Caco-2 (cell line): ENCODE measurements at places on chromosomes 3 and 15. TPM values are rescaled to one million over a fixed set of nuclear protein-coding genes. Genes with fewer than 3 reads are reported as not detected.

ACKR2 gene
- 3.5 and 4.1 TPM in 2 replicates for total RNA-seq

MCTP2 gene
- total RNA-seq: 9.9 and 10.9 TPM in 2 replicates

WNT5A gene
- total RNA-seq: 8.8 and 8.9 TPM in 2 replicates

CEP19 gene
- 1.6 and 1.7 TPM in 2 replicates for total RNA-seq

HES1 gene
- 123 and 128 TPM in 2 replicates for total RNA-seq

CKMT1A gene
- total RNA-seq: 1.5 and 3.0 TPM in 2 replicates

TMEM108 gene
- total RNA-seq: not detected in 2 replicates

MYNN gene
- 9.8 and 10.6 TPM in 2 replicates for total RNA-seq

STRIT1 gene
- not detected in 2 replicates for total RNA-seq

FANCD2OS gene
- not detected in 2 replicates for total RNA-seq

CHL1 gene
- not detected in 2 replicates for total RNA-seq

IL17RC gene
- 8.5 and 11.3 TPM in 2 replicates for total RNA-seq

C3orf49 gene
- total RNA-seq: not detected in 2 replicates

- peak; percentile 46 for DNase-seq
Measured at GRCh38 chr3:72628065-72628464, 220.2 kb downstream of the SHQ1 start.

- DNase-seq: no peak
Measured at GRCh38 chr15:74423431-74424257, 10.1 kb downstream of the SEMA7A start.

DNA sequence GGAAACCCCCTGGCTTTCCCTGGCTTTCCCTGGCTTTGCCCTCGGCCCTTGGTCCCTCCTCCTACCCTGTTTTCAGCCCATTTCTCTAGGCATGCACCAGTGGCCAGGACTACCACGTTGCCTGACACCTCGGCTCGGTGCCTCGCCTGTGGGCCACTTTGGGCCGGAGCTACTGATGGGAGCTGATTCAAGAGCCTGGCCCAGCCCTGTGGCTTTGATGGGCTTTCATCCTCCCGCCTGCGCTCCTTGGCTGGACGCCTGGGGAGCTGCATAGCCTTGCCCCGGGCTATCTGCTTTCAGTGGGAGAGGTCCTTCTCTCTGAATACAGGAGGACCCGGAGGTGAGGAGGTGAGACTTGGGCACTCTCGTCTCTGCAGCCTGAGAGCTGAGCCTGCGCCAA lies 192.7 kb upstream of the HES1 start:
- no peak for DNase-seq

- no peak for DNase-seq
Measured at GRCh38 chr15:59532770-59533379, 78.7 kb upstream of the GCNT3 start.

DNA sequence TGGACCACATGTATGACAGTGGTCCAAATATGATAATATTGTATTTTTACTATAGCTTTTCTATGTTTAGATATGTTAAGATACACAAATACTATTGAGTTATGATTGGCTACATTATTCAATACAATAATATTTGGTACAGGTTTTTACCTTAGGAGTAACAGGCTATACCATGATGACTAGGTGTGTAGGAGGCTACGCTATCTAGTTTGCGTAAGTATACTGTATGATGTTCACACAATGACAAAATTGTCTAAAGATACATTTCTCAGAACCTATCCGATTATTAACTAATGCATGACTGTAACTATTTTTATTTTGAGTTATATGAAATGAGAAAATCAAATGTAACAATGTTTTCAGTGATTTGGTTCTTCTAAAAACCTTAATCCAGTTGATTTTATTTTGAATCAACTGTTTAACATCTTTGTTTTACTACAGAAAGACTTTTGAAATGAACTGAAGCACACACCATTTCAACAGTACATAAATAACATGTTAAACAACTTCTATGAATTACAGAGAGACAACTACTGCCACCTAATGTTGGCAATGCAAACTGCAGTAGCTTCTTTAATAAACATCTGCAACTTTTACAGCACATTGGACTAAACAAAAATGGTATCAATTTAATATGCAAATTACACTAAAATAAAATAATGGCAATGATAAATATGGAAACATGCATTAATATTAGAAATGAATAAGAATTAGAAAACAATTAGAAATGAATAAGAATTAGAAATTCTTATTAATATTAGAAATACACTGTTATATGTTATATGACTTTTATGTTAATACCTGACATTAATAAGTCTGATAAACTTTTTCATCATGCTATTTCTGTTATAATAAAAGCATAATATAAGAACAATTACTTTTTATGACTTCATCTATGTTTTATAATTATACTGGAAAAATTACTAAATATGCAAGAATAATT lies 255.7 kb downstream of the MBNL1 start:
- peak; percentile 42 for DNase-seq

DNA sequence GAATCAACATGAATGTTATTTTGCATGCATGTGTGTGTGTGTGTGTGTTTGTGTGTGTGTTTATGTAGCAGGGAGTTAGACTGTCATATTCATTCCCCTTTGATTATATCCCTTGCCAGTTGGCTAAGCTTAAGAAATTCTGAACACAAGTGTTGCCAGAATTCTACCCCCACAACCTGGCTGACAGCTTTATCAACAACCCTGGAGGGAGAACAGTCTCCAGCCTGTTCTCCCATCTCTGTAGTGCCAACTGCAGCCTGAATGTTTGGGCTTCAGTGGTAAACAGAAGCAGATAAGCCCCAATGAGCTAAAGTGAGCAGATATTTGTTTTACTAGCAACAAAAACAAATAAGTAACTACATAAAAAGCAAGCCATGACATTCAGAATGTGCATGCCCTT lies 162.6 kb upstream of the ABI3BP start:
- no peak for DNase-seq

DNA sequence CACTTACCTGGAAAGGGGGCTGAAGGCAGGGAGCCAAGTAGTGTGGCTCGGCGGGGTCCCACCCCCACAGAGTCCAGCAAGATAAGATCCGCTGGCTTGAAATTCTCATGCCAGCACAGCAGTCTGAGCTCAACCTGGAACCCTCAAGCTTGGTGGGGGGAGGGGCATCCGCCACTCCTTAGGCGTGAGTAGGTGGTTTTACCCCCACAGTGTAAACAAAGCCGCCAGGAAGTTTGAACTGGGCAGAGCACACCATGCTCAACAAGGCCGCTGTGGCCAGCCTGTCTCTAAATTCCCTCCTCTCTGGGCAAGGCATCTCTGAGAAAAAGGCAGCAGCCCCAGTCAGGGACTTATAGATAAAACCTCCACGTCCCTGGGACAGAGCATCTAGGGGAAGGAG lies 156.3 kb downstream of the KBTBD8 start:
- DNase-seq: no peak

- no peak for DNase-seq
Measured at GRCh38 chr3:25804676-25805075, 14.8 kb downstream of the OXSM start.

DNA sequence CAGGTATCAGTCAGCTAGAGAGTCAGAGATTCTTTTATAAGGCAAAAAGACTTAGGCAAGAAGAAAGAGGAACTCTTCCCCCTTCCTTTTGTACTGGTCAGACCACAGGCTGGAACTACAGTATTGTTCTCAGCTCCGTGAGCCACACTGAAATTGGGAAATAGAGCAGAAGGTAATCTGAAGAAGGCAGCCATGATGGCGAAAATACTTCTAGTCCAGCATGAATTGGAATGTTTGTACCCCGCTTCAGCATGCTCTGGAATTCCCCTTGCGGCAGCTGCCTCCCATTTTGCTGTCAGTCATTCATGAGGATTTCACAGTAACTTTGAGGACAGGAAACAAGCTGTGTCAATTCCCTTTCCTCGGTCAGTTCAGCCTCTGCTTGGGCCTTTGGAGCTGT lies 96.2 kb downstream of the CORO2B start:
- no peak for DNase-seq

GRCh38 chr3:164458986-164459385 lies 619.3 kb downstream of the SI start:
- DNase-seq: no peak

DNA sequence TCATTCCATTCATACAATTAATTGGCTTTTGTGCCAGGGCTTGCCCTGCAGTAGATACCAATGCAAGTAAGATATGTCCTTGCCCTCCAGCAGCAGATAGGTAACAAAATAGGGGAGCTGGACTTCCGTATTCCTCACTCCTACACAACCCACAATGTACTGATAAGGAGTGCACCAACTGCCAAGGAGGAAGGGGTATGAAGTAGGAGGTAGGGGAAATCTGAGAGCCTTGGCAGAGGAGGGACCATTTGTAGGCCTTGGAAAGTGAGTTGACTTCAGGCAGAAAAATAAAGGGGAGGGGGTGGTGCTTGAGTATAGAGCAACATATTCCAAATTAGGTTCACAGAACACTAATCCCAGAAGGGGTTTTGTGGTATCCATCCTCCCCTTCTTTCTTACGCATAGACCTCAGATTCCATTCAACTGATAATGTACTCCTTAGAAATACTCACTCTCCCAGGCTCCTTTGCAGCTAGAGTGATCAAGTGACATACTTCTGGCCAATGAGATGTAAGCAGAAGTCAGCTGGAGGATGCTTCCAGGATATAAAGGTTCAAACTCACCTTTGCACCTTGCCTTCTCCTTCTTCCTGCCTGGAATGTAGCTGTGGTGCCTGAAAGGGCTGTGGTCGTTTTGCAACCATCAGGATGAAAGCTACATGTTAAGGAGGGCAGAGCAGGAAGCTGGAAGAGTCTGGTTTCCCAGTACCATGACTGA lies 127.1 kb upstream of the SMAD3 start:
- DNase-seq: peak; percentile 40

- DNase-seq: no peak
Measured at GRCh38 chr3:16912400-16913263, 27.9 kb downstream of the PLCL2 start.

DNA sequence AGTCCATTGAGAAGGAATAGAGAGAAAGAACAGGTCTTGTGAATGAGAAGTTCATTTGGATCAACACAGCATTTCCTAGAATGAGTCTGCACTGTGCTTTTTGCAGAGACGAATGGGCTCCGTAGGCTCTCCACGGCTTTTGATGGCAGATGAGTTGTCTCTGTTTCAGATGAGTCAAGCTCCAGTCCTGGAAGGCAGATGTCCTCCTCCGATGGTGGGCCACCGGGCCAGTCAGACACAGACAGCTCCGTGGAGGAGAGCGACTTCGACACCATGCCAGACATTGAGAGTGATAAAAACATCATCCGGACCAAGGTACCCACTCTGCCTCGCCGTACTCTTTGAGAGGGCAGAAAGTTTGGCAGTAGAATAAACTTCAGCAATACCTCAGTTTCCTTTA lies 70.5 kb downstream of the SIDT1 start:
- DNase-seq: no peak

- no peak for DNase-seq
Measured at GRCh38 chr3:185280572-185281365, 26.9 kb upstream of the EHHADH start.

DNA sequence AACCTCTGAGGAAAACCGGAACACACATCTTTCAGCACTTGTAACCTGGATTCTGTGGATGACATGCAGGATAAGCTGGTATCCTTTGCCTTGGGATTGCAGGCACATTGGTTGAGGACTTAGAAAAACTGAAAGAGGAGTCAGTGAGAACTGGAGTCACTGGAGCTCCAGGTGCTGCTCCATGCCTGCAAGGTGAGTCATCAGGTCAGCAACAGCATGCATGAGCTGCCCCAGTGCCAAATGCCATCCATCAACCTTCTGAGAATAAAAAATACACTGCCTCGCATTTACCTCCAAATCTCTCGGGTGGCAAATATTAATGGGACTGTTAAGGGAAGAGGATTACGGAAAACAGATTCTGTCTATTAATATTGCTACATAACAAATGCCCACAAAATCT lies 729.1 kb downstream of the NTRK3 start:
- DNase-seq: peak; percentile 33

GRCh38 chr3:128845119-128845777 lies 34.2 kb upstream of the ACAD9 start:
- DNase-seq: no peak

DNA sequence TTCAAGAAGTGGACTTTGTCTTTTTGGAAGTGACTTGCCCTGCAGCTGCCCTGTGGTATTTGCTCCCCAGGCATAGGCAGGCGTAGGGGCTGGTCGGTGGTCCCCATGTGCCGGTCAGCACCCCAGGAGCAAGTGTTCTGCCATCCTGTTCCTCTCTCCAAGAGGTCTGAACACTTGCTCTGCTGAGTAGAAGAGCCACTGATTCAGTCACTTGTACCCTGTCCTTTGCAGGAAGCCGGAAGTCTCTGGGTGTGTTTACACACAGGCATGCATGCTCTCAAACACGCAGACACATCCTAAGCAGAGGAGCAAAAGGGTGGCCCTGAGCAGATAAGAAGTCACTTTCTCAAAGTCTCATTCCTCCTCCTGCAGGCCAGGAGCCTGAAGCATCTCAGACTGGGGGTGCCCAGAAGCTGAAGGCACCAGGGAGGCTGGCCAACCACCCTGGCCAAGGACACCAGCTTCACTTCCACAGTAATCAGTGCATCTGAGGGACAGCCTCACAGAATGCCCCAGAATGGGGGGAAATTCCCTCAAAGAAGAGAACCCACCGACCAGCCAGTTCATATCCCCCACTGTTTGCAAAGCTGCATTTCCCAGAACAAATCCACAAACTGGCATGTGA lies 88.7 kb upstream of the POMGNT2 start:
- DNase-seq: no peak

- no peak for DNase-seq
Measured at GRCh38 chr3:11601446-11602238, 42.1 kb downstream of the VGLL4 start.

GRCh38 chr15:70532531-70533186 lies 230.7 kb downstream of the UACA start:
- no peak for DNase-seq

GRCh38 chr15:35293353-35294130 lies 208.4 kb upstream of the NANOGP8 start:
- peak; percentile 63 for DNase-seq

DNA sequence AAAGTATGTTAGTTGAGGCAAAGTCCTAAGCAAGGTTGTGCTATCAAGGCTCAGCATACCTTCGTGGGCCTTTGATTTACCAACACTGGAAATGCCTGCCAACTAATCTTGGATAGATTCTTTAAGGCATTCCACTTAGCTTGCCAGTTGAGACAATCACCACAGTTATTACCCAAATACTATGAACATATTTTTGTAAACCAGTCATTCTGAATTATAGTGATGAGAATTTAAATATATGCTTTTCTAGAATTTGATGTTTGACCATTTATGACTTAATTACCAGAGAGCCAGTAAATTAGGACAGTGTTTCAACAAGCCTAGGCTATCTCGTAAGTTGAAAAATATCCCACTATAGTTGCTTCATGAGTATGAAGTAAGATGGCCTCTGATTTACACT lies 15.5 kb downstream of the TRIM59 start:
- no peak for DNase-seq

DNA sequence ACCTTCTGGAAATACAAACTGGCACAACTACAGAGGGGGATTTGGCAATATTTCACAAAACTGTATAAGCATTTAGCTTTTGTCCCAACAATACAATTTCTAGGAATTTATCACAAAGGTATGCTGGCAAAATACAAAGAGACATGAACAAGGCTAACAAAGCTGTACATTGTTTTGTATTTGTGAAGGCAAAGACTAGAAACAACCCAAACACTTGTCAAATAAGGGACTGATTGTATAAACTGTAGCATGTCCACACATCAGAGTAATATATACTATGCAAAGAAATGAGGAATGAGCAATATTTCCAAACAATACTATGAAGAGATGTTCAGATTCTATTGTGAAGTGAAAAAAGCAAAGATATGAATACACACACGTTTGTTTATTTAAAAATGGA lies 26.4 kb downstream of the CP start:
- no peak for DNase-seq
